Testis (tissue), 5 donors: ENCODE measurements at places on chromosomes 3 and 15.
A peak's percentile ranks its signal among the peaks of the same experiment; 100 is the strongest.

GRCh38 chr3:110806924-110807323 is 264.7 kb upstream of the NECTIN3 start:
- DNase-seq = no peak

- no peak for DNase-seq
Observed at GRCh38 chr3:196706327-196706726, 5.7 kb downstream of the CEP19 start.

DNA sequence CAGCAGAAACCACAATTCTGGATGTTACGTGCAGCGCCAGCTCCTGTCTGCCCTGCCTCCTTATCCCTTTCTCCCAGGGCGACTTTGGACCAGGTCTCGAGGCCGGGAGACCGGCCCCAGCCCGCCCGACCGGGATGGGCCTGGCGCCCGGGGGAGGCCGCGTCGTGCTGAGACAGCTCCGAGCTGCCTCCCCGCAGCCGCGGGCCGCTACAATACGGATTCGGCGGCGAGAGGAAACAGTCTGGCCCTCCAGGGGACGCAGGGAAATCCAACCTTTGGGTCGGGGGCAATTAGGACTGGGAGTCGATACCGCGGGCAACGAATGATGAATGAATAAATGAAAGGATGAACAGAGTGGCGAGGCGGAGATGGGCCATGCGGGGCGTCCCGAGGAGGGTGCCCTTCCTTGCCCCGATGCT is 537 bp downstream of the GRAMD2A start:
- no peak for DNase-seq

GRCh38 chr3:65728138-65728537 is 310.6 kb downstream of the MAGI1 start:
- DNase-seq = no peak

DNA sequence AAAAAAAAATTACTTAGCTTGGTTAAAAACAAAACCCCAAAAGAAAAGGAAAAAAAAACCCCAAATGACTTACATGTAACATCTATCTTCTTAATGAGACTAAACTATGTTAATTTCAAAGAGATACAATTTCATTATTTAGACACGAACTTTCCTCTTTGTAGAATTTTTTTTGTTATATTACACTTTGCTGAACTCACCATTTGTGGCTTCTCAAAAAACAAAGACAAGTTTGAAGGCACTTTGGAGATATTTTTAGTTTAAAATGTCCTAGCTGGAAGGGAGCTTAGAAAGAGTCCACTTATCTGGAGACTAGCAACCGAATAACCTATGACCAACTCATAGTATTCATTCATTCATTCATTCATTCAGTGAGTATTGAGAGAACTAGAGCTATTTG is 301.7 kb upstream of the ROPN1 start:
- DNase-seq = no peak

- DNase-seq = no peak
Observed at GRCh38 chr15:67783303-67783702, 42.0 kb upstream of the SKOR1 start.

DNA sequence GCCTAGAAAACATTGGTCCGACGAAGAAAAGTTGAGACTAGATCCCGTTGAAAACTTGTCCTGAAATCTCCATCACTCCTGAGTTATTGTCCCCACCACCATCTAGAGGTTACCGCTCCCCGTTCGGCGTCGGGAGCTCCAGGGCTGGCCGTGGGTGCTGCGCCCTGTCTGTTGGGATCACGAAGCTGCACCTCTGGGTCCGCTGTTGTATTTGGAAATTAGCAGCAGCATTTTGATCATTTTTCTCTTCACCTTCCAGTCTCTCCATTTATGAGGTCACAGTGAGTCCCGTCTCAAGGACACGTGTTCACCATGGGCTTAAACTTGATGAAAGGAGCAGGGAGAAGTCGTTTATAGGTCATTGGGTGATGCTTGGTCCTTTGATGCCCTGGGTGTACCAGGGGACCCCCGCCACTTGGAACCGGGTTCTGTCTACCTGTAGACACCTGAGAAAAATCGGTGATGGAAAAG is 565 bp downstream of the MANF start:
- peak; percentile 15 for DNase-seq

GRCh38 chr3:194572143-194572789 is 61.0 kb downstream of the TMEM44 start:
- DNase-seq = peak; percentile 26

- peak; percentile 45 for DNase-seq
Observed at GRCh38 chr15:37098468-37099318, 1.7 kb downstream of the MEIS2 start.

DNA sequence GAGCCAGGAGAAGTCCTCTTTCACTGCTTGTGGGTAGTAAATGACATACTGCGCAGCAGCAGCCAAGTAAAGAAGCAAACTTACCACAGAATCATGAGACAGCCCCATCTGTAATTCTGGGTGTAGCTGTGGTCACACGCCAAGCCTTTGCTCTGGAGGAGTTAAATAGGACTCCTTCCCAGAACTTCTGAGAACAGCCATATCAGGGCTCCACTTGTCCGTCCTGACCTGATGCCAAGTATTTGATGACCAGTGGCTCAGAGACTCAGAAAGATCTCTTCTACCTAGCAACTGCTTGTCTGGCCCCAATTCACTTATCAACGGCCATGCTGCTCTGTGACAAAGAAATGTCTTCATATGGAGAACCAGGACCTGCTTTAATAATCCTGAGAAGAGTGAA is 20.6 kb upstream of the GOLIM4 start:
- peak; percentile 15 for DNase-seq

DNA sequence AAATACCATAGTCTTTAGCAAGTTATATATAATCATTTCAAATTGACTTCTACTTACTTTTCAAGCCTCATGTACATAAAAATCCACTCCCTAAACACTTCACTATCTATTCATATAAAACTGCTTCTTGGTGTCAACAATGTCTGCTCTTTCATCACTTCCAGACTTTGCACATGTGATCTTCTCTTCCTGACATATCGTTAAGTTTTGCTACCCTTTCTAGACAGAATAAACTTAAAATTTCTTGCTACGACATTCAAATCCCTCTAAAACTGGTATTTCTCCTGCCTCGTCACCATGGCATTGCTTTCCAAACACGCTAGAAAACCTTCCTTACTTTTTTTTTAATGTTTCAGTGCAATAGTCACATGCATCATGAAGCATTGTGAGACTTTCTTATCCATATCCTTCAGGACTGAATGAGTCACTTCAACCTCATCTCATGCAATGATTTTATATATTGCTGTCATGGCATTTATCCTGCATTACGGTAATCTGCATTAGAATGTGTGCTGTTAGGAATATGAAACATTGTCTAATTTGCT is 122.8 kb downstream of the GMNC start:
- no peak for DNase-seq

GRCh38 chr3:195803289-195803908 is 8.3 kb downstream of the MUC4 start:
- peak; percentile 81 for DNase-seq

DNA sequence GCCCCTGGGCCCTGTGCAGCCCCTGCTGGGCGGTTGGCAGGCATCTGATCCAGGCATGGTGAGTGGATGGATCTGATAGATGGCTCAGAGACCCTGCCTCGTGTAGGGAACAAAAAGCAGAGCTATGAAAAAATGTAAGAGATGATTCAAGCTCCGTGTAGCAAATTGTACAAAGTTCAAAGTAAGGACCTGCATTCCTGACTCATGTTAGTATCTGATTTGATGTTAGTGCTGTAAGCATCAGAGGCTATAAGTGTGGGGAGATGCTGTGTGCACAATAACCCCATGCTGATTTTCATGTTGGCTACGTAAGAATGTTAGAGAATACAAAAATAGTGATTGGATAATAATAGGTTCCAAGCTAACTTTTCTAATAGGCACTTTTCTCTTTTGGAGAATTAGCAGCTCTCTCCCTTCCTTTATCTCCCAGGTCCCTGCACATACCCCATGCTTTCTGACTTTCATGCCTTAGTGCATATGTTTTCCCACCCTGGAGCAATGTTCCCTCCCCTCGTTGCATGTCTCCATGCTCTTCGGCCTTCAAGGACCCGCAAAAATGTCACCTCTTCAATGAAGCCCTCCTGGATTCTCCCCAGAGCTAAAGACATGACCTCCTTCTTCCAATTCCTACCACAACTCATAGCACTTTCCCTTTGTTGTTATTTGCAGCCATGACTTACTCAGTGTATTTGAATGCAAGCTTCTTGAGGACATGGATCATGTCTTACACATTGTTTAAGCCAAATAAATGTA is 1.6 kb downstream of the CCR9 start:
- no peak for DNase-seq

- peak; percentile 61 for DNase-seq
Observed at GRCh38 chr3:160413613-160414248, 14.3 kb downstream of the SMC4 start.
